ENCODE measurements at places on chromosomes 2 and 18.

- no peak for DNase-seq
Observed at GRCh38 chr2:68762100-68762499, 27.5 kb downstream of the ARHGAP25 start.

DNA sequence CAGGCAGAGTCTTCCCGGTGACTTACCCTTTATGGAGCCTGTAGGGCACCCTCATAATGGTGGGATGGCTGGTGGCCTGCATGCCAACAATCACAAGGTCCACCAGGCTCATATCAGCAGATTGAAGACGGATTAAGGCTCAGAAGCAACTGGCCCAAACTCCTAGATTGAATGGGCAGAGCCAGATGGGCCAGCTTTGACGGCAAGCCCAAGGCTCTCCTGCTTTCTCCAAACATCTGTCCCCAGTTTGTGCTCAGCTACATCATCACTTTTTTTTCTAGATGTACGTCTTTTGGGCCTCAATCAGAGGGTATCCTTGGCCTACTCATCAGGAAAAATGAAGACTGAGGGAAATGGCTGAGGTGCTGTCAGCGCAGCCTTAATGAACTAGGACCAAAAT, 114.6 kb downstream of the VIT start:
- DNase-seq, result no peak

- no peak for DNase-seq
Observed at GRCh38 chr2:42545841-42546390, 22.5 kb upstream of the MTA3 start.

- DNase-seq, result no peak
Observed at GRCh38 chr18:58175786-58176176, 131.8 kb downstream of the NEDD4L start.
